ENCODE measurements at places on chromosomes 16 and 17.
A peak's percentile ranks its signal among the peaks of the same experiment; 100 is the strongest.

DNA sequence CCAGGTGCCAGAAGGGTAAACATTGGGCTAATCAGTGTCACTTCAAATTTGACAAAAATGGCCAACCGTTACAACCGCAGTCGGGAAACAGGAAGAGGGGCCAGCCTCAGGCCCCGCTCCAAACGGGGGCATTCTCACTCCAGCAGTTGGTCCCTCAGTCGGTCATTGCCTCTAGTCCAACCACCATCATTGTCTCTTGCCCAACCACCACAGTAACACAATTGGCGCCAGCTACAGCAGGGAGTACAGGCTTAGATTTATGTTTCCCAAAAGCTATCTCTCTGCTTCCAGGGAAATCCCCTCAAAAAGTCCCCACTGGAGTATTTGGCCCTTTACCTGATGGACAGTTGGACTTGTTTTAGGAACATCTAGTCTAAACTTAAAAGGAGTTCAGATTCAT is 20.3 kb downstream of the ALOX15B start:
- no peak for DNase-seq

GRCh38 chr16:57677622-57678369 is 9.7 kb downstream of the ADGRG3 start:
- peak; percentile 8 for DNase-seq

DNA sequence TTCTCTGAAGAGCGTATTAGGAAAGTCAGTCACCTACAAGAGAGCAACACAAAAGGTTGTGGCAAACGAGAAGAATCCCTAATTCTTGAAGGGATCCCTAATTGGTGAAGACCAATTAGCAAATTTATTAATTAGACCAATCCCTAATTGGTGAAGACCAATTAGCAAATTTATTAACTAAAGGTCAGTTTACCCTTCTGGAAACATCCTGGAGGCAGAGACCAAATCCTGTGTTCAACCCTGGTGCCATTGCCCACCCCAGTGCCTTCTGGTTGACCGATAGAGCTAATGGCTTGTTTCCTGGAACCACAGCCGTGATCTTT is 74.2 kb downstream of the WIPI1 start:
- DNase-seq, result no peak

DNA sequence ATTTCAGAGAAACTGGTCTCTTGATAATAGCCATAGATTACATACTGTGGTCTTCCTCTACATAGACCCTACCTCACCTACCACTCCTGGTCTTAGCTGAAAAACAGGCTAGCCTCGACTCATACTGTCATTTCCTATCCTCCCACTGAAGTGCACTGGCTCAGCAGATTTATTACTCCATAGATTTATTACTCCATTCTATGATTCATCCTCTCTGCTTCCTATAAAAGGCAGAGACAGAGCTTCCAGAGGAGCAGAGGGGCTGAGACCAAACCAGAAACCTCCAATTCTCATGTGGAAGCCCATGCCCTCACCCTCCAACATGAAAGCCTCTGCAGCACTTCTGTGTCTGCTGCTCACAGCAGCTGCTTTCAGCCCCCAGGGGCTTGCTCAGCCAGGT is at the start of gene CCL7:
TSS of gene CCL7 (plus strand) at position 253 of the 400 bp plus-strand sequence. CDS start at position 323, 70 bp downstream.
- peak; percentile 60 for DNase-seq

- DNase-seq, result no peak
Observed at GRCh38 chr16:2749476-2749875, 3.0 kb upstream of the SRRM2 start.

DNA sequence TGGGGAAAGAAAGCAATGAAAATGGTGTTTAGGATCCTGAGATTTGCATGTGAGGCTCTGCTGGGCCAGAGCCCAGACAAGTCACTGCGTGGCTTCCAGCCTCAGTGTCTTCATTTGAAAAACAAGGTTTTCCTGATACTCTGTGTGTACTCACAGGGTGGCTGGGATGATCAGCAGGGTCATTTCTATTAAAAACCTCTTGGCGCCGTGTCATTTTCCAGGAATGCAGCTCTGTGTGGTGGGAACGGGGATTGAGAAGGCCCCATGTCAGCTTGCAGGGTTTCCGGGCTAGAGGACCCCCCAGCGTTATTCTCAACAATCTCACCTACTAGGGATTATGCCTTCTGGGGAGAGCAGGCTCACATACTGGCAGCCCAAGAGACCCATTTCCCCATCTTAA is 73.5 kb downstream of the FOXL1 start:
- no peak for DNase-seq

DNA sequence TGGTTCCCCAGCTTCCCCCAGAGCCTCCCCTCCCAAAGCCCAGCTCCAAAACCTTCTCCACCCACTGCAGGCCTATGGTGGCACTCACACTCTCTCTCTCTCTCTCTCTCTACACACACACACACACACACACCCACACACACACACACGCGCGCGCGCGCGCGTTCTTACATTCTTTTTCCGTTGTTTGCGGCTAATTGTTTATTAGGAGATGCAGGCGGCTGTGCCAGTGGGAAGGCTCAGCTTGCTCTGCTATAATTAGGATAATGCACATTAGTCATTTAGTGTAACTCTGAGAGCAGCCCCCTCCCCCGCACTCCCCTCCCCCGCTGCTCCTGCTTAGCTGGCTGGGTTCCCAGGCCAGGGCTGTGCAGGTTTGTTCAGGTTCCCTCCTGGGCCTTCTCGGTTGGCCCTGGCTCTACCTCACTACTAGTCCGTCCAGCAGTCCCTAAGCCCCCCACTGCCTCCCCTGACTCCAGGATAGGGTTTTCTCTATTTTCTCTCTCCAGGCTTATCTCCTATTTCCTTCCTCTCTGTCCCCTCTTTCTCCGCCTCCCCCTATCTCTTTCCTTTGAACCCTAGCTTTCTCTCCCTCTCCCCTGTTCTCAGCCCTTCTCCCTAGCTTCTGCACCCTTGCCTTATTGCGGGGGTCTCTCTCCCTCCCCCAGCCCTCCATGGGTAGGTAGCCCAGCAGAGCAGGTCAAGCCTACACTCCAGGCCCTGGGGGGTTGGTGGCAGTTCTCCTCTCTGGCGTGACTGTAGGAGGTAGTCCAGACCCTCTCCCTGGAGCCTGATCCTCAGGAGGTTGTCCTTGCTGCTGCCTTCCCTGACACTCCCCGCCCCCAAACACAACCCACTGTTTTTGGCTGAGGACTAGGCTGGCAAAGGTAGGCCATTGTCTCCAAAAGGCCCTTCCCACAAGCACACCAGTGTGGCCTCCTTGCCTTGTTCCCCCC is 34.0 kb downstream of the TMEM132E start:
- no peak for DNase-seq

GRCh38 chr17:27206447-27206846 is 87.5 kb upstream of the WSB1 start:
- DNase-seq, result peak; percentile 2

DNA sequence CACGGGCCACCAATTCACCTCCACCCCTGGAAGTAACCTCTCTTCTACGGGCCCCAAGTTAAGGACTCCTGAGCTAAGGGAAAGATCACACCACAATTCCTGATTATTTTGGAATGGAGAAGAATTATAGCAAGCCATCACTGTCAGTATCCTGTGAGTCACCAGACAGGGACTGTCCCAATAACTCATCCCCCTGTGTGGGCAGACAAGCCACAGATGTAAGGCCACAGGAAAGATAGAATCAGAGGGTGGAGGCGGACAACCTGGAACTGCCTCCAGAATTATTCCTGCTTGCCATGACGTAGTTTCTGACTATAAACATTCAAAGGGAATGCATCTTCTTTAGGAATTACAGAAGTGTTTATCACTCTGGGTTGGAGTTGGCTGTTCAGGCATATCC is 5.8 kb upstream of the MYO1D start:
- DNase-seq, result peak; percentile 18

- DNase-seq, result no peak
Observed at GRCh38 chr16:55083052-55083451, 152.4 kb downstream of the IRX5 start.

GRCh38 chr16:66961065-66961744 is at the start of gene CES3:
Gene CES3 (plus strand): TSS chr16:66961266. CDS start chr16:66961308, 42 bp downstream.
- DNase-seq, result peak; percentile 74

DNA sequence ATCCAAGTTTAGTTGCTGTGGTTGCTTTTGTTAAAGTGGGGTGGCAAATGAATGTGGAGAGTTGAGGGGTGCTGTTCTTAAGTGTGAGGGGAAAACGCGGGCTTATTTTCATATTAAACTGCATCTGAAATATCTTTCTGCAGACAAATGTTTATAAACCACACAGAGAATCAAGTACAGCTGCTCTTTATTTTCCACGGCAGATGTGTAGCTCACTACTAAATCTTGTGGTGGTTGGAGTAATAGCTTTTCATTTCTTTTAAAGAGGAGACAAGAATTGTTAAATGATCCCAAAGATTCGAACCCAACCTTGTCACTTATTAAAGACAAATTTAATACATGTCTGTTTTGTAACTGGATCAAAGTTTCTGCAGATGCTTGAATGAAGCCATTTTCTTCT is 2.1 kb downstream of the CLTC start:
- no peak for DNase-seq

GRCh38 chr17:31248986-31249834 is 47.8 kb downstream of the OMG start:
- DNase-seq, result peak; percentile 42

- no peak for DNase-seq
Observed at GRCh38 chr16:64771273-64771672, 350.6 kb downstream of the CDH11 start.

DNA sequence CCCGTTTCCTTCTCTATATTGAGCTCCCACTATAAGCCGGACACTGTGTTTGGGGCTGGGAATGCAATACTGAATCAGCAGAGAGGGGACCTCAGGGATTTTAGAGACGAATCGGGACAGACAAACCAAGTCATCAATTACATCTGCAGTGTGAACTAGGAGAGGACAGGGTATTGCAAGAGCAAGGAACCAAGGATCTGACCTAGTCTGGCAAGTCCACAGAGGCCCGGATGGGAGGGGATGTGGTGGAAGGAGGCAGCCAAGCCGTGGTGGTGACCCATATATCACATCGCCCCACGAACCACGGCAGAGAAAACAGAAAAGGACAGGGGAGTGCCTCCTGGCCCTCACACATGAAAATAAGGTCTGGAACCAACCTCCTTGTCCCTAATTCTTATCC is 28.1 kb upstream of the NXPH3 start:
- DNase-seq, result no peak

- DNase-seq, result no peak
Observed at GRCh38 chr16:2149630-2150417, 1.4 kb downstream of the RAB26 start.

- peak; percentile 57 for DNase-seq
Observed at GRCh38 chr16:88617268-88618031, 20.9 kb upstream of the IL17C start.

- no peak for DNase-seq
Observed at GRCh38 chr17:6019959-6020358, 50.2 kb upstream of the WSCD1 start.

DNA sequence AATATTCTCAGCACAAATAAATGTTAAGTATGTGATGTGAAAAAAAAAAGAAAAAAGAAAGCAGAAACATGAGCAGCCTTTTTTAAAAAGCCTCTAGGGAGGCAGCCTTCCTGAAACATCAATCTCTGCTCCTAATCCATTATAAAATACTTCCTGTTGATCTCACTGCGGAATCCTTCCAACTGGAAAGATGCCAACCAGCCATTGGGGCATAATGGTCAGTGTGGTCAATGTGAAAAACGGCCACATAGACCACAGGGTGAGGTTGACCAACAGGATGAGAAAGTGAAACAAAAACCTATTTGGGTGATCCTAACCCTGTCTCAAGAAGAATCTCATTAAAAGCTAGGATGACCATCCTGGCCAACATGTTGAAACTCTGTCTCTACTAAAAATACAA is 26.1 kb upstream of the ABCA8 start:
- peak; percentile 94 for DNase-seq

- no peak for DNase-seq
Observed at GRCh38 chr16:23830276-23830675, 5.5 kb upstream of the PRKCB start.

GRCh38 chr16:67181346-67181745 is 2.4 kb downstream of the MATCAP1 start:
- DNase-seq, result peak; percentile 85

- no peak for DNase-seq
Observed at GRCh38 chr17:49549311-49549605, 26.4 kb upstream of the NXPH3 start.

GRCh38 chr17:18017958-18018357 is 21.0 kb downstream of the ATPAF2 start:
- peak; percentile 13 for DNase-seq

- peak; percentile 74 for DNase-seq
Observed at GRCh38 chr17:40309031-40309948, at the start of gene RARA. Gene RARA (plus strand): TSS chr17:40309180. CDS start chr17:40331219, 22,039 bp downstream.

GRCh38 chr17:56594320-56595107 is 1.0 kb downstream of the NOG start:
- DNase-seq, result peak; percentile 56

GRCh38 chr17:41691031-41691777 is 2.5 kb downstream of the EIF1 start:
- peak; percentile 22 for DNase-seq

- peak; percentile 79 for DNase-seq
Observed at GRCh38 chr16:82639666-82640336, 13.0 kb downstream of the CDH13 start.

- no peak for DNase-seq
Observed at GRCh38 chr17:61261001-61261637, 138.5 kb upstream of the TBX2 start.

GRCh38 chr17:77717941-77718668 is 240.4 kb upstream of the TNRC6C start:
- no peak for DNase-seq

GRCh38 chr17:4480929-4481898 is 17.5 kb upstream of the SPNS2 start:
- no peak for DNase-seq

GRCh38 chr17:67475161-67475937 is 98.3 kb downstream of the PITPNC1 start:
- DNase-seq, result peak; percentile 63

DNA sequence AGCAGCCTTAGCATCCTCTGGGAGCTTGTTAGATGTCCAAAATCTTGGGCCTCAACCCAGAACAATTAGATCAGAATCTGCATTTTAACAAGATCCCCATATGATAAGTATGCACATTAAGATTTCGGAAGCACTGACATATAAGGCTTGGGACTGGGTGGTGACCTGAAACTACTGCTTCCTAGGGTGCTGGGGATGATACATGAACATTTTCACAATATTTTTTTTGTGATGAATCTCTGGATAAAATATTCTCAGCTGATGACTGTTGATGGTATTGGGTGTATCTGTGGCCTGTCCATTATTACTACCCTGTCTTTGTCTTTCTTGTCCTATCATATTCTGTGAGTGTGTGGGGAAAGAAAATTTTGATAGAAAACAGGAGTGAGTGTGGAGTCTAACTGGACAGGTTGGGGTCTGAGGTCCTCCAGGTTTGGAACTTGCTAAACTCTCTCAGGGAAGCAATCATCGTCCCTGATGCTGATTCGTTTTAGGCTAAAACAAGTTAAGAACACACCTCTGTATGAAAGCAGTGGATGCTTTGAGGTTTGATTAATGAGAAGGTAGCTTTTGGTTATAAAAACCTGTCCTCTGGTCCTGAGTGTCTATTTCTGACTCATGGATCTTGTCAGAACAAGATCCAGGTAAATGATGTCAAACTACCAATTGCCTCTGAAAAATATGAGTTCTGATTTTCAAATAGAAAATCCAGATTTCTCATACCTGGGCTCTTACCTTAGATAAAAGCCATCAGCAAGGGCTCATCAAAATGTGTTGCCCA is 23.2 kb downstream of the KRT23 start:
- no peak for DNase-seq

GRCh38 chr17:9959377-9959981 is 54.4 kb upstream of the RCVRN start:
- DNase-seq, result peak; percentile 54

- DNase-seq, result no peak
Observed at GRCh38 chr16:81553080-81553813, 108.6 kb downstream of the CMIP start.
